SJSA1 (cell line): ENCODE measurements at places on chromosomes 11 and 22.

DNA sequence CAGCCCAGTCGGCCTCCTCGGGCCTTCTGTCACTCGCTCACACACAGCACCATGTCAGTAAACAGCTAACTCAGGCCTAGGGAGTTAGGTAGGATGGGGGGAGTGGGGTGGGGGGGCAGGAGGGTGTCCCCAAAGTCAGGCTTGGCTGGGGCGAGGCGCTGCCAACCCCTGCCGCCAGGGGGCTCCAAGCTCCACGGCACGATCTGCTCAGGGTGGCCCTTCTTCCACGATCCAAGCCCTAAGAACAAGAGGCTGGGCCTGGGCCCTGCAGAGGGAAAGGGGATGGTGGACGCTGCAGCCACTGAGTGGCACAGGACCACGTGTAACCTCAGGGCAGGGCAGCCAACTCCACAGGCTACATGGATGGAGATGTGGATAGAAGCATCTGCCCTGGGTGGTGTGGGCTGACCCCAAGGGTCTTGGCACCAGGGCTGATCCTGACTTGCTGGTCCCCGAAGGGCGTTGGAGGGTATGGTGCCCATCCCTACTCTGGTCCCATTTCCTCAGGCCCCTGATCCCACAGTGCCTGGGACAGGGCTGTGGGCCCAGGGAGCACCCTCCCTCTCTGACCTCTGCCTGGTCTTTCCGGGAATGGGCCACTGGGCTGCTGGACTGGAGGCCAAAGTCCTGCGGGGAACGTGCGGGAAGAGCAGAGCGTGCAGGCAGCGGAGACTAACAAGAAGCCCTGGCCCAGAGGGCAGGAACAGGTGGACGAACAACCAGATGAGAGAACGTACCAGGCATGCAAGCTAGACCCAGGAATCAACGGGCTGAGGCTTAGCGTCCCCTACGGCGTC, 29.1 kb upstream of the TXNRD2 start:
- DNase-seq, result peak; percentile 72

DNA sequence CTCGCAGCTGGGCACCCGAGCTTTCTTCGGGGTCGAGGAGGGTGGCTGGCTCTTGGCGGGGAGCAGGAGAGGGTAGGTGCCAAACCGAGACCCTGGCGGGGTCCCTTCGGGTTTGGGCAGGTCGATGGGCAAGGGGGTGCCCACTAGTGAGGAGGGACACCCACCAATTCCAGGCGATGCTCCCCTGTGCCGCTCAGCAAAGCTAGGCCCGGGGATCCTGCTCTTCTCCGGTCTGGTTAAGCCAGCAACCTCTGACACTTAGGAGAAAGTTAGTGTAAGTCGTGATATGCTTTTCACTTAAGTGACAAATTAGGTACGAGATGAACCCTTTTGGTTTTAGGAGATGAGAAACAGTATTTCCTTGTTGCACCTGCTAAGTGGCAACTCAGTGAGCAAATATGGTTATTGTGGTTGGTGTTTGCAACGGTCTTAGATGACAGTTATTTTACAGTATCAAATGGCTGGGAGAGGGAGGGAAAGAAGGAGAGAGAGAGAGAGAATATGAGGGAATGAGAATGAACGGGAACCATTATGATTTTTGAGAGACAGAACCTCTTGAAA, 565 bp downstream of the NUCB2 start:
- peak; percentile 66 for DNase-seq

- no peak for DNase-seq
These were observed 56.1 kb upstream of the POU2AF2 start for GRCh38 chr11:111189466-111189865.

DNA sequence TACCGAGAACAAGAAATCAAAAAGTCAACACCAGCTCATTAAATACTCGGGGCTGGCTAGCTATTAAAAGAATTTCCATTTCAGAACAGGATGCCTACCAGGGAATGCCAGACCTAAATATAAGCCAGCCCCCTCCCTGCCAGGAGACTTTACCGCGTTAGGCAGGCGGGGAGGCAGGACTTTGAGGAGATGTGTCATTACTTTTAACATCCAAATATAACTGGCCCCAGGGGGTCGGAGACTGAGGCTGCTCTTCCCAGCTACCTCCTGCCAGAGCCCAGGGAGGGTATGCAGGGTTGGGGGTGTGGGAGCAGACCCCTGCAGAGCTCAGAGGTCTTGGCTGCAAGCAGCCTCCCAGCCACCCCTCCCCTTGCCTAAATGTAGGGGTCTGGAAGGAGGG, 183.5 kb downstream of the DSCAML1 start:
- DNase-seq, result no peak

DNA sequence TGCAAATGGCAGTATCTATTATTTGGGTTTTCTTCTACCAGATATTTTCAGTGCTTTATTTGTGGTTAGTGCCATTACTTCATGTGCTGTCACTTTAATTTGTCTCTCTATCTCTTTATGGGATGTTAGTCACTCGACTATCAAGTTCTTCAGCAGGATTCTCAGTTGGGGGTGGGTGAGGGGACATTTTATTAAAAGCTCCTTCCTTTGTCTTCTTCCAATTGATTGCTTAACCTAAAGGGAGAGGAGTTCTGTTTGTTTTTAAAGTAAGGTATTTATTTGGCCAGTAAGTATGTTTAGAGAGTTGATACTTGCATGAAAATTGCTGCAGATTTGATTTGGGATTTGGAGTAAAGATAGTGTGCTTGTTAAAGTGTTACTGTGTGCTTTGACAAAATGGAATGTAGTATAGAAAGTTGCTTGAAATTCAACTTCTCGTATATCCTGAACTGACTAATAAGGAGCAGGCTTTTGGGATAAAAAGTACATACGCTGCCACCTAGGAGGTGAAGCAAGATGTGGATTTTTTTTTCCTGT, 10.3 kb downstream of the YAP1 start:
- DNase-seq, result no peak

GRCh38 chr11:95282291-95282751, 51.3 kb upstream of the SESN3 start:
- no peak for DNase-seq

DNA sequence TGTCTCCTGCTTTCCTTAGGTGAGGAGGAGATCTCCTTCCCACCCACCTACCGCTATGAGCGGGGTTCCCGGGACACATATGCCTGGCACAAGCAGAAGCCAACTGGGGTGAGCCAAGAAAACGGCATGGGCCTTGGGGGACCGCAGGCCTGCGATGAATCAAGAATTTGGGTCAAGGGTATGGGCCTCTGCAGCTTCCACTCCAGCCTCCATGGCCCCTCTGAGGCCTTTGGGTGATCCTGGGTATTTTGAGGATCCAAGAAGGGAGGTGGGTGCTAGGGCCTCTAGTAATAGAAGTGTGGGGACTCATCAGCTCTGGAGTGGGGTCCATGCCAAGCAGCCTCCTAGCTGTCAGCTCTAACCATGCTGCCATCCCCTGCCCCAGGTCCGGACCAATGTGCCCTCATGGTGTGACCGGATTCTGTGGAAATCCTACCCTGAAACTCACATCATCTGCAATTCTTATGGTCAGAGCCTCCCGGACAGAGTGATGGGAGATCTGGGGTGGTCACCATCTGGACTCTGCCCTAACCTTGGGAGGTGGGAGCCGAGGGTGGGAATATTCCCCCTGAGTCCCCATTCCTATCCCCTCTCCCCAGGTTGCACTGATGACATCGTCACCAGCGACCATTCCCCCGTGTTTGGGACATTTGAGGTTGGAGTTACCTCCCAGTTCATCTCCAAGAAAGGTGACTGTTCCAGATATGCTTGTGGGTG, 8.6 kb downstream of the INPPL1 start:
- DNase-seq, result no peak

GRCh38 chr11:64951529-64951928, 15.8 kb upstream of the GPHA2 start:
- no peak for DNase-seq

DNA sequence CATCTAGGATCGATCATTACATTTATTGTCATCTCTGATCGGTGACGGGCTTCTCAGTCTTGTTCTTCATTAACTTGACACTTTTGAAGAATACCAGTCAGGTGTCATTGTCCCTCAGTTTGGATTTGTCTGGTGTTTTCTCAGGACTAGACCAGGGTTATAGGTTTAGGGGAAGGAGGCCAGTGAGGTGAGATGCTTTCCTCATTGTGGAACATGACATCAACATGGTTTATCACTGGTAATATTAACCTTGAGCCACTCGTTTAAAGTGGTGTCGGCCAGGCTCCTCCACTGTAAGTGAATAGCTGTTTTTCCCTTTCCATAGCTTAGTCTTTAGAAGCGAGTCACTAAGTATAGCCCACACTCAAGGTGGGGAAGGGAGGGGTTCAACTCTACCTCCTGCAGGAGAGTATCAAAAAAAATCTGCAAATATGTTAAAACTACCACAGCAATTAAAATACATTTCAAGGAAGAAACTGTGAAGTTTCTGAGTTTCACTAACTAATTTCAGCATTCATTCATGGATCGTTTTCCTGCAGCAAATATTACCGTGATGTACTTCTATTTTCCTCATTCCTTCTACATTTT, 42.0 kb downstream of the KCNQ1OT1 start:
- DNase-seq, result no peak

DNA sequence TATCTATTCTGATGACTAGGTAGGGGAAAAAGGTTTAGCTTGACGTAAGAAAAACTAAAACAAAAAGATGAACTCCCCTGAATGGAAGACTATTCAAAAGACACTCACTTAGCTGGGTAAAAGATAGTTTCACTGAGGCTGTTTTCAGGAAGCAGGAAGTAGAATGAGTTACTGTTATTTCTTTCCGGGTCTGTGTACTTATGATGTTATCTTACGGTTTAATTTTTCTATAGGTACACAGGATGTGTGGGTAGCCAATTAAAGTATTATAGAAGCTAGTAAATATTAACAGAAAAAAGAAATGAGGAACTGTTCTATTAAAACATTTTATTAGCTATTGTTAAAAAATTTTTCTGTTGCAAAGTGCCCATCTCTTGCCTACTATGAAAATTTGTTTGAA, 45.8 kb upstream of the MMP7 start:
- DNase-seq, result no peak

DNA sequence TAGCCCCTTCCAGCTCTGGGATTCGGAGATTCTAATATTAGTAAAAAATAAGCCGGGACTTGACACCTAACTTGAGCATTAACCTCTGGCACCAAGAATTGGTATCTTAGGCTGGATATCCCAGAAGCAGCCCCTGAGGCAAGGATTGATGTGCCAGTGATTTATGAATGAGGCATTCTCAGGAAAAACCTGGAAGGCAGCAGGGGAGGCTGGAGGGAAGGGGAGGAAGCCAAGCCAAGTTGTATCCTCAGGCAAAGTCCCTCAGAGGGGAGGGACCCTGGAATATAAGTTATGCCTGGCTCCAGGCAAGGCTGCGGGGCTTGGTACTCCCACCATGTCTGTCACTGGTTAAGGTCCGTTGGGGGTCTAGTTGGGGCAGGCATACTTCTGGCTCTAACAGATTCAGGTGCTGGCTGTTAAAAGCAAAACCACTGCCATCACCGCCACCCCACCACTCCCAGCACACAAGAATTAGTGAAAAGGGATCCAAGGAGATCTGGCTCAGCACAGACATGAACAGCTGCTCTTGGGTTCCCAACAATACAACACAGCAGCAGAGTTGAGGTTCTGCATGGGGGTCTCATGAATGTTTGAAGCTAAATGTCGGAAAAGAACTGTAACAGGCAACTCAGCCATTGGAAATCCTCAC, 29.8 kb downstream of the LMO2 start:
- no peak for DNase-seq

DNA sequence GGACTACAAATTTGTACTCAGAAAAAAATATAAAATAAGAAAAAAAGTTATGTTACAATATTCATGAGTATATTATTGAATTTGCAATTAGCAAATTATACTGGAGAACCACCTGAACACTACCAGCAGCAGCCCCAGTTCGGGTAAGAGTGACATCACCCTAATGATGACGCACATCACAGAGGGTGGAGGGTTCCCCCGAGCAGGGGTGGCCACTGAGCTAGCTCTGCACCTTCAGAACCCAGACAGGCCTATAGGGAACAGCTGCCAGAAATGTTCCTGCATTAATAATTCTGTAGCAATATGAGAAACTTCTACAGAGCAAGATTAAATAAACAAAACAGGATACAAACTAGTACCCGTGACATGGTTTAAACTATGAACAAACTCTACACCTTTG, 17.5 kb upstream of the ARAP1 start:
- no peak for DNase-seq

DNA sequence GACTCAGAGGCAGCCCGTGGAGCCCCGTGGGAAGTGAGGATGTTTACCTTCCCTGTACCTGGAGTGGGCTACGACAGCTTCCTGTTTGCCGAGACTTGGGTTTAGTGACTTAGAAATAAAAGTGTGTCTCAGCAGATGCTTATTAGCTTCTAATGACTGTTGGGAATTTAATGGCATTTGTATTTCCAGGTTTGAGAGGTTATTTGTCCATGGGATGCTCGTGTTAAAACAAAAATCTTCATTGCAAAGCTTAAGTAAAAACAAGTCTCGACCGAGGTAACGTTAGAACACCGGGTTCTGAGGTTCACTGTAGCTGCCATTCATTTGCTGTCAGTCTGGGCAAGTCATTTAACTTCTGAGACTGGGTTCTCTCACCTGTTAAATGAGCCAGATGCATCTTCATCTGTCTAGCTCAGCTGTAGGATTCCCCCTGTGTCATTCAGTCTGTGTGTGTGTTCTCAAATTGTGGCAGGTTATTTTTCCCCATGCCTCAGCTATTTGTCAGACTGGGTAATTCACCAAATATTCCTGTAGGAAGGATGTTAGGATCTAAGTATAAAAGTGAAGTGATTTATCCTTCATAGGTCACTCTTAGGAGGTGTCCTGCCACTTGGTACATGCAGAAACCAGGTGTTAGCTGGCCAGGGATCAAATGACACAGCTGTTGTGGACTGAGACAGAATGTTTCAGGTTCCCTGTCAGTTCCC, 791 bp downstream of the EI24 start:
- no peak for DNase-seq

GRCh38 chr11:62075438-62075837, 48.4 kb upstream of the INCENP start:
- no peak for DNase-seq

GRCh38 chr22:47356511-47357011, 594.1 kb downstream of the TBC1D22A start:
- no peak for DNase-seq

DNA sequence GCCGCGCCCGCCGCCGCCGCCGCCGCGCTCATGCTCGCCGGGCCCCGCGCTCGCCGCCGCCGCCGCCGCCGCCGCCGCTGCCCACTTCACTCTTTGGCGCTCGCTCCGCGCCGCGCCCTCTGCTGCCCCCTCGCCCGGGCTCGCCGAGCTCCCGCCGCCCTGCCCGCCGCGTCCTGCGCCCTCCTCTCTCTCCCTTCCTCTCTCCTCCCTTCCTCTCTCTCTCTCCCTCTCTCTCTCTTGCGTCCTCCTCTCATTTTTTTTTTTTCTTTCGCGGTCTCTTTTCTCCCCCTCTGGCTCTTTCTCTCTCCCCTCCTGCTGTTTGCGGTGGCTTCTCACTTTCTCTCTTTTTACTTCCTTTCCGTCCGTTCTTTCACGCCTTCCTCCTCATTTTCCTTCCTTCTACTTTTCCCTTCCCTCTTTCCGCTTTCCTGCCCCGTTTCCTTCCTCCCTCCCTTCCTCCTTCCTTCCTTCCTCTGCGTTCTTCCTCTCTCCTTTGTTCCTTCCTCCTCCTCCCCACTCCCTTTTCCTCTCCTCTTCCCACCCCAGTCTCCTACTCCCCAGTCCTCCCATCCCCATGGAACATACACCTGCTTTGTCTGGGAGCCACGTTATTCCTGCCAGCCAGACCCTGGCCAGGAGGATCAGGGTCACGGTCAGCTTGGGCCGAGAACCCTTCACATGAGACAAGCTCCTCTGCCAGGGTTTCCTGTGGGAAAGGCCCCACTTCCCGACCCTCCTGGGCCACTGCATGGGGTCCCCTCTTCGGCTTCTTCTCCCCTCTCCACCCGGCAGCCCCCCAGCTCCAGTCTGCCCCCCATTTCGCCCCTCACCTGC, 19.3 kb upstream of the SHISAL1 start:
- peak; percentile 42 for DNase-seq
